ENCODE measurements at places on chromosomes 7 and 10. TPM values are rescaled to one million over a fixed set of nuclear protein-coding genes. Genes with fewer than 3 reads are reported as not detected.

DNA sequence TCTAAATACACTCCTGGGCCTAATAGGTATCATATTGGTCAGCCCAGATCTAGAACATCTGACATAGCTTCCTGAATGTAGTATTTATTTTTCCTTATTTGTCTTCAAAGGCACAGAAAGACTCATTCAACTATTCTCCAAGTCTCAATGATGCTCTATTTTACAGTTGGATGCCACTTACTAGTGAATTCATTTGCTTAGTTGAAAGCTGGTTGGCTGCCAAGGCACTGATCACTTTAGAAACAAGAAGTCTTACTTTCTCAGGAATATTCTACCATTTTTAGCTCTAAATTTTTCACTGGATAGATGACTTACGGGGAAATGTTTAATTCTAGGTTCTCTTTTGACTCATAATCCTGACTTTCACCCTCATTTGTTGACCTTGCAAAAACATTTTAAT lies 863.4 kb downstream of the SORCS1 start:
- DNase-seq, result no peak

DNA sequence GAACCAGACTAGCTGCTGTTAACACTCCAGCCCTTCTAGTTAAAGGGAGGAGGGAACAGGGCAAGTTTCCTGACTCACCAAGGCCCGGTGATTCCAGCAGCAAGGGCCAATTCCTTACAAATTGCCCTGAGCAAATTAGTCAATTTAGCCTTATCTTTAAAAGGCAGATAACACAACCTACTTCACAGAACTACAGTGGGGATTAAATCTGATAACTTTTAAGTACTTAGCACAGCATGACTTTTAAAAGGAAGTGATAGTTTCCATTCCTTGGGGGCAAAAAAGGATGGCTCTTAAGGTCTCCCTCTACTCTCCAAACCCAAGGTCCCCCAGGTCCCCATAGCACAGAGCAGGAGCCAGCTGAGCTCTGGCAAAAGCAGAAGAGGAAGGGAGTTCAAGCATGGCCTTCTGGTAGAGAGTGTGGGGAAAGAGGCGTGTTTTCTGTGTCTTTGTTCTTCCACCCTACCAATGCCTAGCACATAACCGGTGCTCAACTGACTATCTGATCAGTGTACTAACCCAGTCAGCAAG lies 4.0 kb downstream of the CDCA7L start:
- no peak for DNase-seq

DNA sequence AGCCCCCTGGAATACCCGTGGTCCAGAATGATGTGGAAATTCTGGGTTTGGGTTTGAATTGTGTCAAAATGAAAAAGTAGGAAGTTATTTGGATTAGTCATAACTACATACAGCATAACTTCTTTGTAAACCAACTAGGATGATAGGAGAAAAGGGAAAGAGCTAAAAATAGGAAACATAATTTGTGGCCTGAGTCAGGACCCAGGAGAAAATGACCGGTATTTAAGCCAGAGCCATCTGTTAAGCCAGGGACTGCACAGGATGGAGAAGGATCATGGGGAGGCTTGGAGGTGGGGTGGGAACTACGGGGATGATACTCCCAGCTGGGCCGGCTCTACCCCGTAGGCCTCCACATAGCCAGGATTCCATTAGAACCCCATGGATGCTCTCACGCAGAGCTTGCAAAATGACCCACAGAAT lies 98.6 kb downstream of the MYOF start:
- DNase-seq, result no peak

- DNase-seq, result no peak
Observed at GRCh38 chr7:94649450-94649849, 6.5 kb downstream of the SGCE start.

DNA sequence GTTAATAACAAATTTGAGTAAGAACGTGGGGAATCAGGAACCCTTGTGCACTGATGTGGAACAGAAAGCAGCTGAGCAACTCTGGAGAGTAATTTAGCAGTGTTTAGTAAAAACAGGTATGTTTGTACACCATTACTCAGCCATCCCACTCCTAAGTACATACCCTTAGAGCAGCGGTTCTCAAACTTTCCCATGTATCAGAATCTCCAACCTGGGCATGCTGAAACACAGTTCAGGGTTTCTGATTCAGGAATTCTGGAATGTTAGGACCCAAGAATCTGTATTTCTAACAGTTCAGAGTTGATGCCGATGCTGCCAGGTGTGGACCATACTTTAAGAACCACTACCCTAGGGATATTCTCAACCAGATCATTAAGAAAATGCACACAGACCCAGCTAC lies 5.1 kb downstream of the SGMS1 start:
- DNase-seq, result no peak

DNA sequence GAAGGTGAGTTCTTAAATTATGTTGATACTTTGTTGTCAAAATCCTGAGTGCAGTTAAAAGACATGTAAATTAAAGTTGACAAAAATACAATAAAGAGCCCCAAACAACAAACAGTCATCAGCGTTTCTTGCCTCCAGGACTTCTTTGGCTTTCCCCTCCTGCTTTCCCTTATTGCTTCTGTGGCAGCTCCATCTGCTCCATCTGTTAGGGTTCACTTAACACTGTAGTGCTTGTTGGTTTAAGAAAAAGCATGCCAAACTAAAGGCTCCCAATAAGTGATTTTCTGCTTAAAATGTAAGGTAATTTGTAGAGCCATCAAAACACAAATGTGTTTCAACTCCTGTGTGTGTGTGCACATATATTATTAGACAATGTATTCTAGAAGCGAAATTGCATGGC lies 254.3 kb upstream of the GNAI1 start:
- no peak for DNase-seq

AKR1C4 gene
- not detected for total RNA-seq

VWC2 gene
- total RNA-seq, result not detected

ABCA13 gene
- total RNA-seq, result not detected

All from activated CD4-positive, alpha-beta T cell treated with anti-CD3 and anti-CD28 coated beads for 36 hours (primary cell).